Aortic smooth muscle cell (primary cell): ENCODE measurements at places on chromosomes 6 and 20. TPM values are rescaled to one million over a fixed set of nuclear protein-coding genes. Genes with fewer than 3 reads are reported as not detected.

CDH26 gene
- total RNA-seq: 0.12 and 0.26 TPM in 2 replicates

CDH22 gene
- not detected in 2 replicates for total RNA-seq

CCN6 gene
- total RNA-seq: not detected in 2 replicates

MOG gene
- total RNA-seq: not detected in 2 replicates

SLC13A3 gene
- 1.2 and 1.5 TPM in 2 replicates for total RNA-seq

OPN5 gene
- total RNA-seq: 0.19 and 1.1 TPM in 2 replicates

PCSK2 gene
- total RNA-seq: not detected in 2 replicates

RAET1E gene
- total RNA-seq: 0.56 and 1.8 TPM in 2 replicates

C6orf118 gene
- total RNA-seq: not detected in 2 replicates
